Lung microvascular endothelial cell (primary cell): ENCODE measurements at places on chromosomes 1 and 21.

- peak; percentile 29 for DNase-seq
These were observed 697 bp downstream of the AGO3 start for GRCh38 chr1:35931446-35932157.

- DNase-seq: no peak
These were observed 1.7 kb downstream of the AGMAT start for GRCh38 chr1:15583016-15583706.

GRCh38 chr1:206908038-206908437, 10.8 kb downstream of the IL24 start:
- no peak for DNase-seq

DNA sequence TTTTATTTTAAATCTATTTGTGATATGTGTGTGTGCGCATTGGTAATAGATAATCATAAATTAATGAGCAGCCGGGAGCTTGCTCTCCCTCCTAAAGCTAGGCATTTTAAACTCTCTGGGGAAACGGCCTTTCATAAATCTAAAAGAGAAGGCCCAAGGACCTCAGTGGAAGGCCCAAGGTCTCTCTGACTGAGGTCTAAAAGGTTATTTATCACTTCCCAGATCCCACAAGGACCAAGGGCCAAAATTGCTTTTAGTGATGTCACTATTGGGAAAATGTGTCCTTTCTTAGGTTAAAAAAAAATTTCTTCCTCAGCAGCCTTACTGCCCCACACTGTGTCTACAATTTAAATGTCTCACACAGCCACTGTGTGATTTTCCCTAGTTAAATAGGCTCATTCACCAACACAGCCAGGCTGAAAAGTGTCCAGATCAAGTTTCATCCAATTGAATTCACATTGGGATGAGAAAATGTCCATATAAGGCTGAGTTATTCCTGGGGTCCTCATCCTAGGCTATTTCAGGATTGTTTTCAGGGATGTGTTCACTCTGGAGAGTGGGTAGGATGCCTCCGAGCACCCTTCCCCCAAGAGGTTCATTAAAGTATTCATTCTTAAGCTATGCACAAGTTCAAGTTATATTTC, 46.1 kb downstream of the SLC44A3 start:
- no peak for DNase-seq

- DNase-seq: peak; percentile 22
These were observed 55.3 kb downstream of the APP start for GRCh38 chr21:26115305-26115704.

DNA sequence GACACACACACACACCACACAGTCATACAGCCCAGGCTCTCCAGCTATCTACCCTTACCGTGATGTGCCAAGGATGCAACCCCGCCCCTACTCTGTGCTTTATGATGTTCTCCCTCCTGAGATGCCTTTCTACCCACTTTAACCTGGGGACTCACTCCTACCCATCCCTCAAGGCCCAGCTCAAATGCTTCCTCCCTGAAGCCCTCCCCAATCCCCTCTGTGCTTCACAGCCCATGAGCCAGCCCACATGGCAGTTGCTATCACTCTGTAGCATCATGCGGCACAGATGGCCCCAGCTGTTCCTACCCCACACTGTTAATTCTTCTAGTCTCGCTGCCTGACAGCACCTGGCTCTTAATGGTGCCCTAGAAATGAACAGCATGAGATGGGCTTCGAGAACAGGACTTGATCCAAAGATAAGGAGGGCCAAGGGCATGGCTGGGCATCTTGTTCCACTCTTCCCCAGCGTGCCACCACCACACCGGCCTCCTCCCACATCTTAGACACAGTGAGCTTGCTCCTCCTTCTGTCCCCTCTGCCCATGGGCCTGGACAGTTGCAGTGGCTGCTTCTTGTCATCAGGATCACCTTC, 109.8 kb downstream of the GLIS1 start:
- no peak for DNase-seq

DNA sequence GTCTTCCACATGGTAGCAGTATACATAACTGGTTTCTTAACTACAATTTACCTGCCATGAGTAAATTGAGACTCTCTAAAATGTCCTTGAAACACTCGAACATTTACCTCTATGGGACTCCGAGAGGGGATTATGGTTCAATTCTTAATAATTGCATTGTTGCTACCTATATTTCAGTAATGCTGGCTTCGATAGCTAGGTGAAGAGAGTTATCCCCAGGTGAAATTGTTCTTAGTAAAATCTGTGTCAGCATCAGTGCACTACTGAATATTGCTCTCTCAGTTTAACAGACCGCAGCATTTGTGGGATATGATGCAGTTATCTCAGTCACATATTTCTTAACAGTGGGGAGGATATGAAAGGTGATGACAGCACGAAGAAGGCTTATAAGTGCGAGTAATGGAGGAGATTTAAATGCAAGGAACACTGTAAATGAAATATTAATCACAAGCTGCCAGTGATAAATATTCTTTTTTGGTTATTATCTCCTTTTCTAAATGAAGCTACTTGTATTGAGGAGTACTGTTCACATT, 801.9 kb downstream of the BRINP3 start:
- DNase-seq: no peak

DNA sequence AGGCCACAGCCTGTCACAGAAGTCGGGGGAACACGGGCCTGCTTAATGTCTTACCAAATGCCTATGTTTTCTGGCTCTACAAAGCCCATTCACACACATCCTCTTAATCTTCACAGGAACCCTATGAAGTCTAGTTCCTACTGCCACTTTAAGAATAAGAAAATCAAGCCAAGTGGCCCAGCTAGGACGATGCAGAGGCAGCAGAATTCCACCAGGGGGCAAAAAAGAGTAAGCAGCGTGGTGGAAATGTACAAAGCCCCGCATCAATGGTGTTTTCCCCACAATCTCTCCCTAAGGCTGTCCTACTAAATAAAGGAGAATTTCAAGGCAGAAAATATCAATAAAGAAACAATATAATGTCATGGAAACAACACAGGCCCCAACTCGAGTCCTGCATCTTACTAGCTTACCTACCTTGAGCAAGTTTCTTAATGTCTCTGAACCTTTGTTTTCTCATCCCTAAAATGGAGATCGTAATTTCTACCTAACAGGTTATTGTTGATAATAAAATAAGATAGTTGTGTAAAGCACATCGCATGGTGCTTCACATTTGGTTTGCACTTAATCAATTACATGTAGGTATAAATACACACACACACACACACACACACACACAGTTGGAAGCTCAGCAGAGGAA, 21.4 kb downstream of the SEC16B start:
- peak; percentile 67 for DNase-seq
